Brain microvascular endothelial cell (primary cell): ENCODE measurements at places on chromosomes 1 and 21.

- no peak for DNase-seq
These were observed 11.7 kb downstream of the IFNGR2 start for GRCh38 chr21:33414926-33415325.

GRCh38 chr1:67534627-67535065 is 104.4 kb upstream of the SERBP1 start:
- peak; percentile 69 for DNase-seq

GRCh38 chr1:116794804-116795481 is 40.7 kb downstream of the CD2 start:
- no peak for DNase-seq

DNA sequence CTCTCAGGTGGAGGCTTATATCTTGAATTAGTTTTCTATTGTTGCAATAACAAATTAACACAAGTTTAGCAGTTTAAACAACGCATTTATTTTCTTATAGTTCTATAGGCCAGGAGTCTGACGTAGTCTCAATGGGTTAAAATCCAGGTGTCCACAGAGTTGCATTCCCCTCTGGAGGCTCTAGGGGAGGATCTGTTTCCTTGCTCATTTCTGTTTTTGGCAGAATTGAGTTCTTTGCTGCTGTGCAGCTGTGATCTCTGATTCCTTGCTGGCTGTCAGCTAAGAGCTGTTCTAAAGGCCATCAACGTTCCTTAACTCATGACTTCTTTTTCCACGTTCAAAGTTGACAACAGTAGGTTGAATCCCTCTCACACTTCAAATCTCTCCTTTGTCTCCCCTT is 31.8 kb downstream of the S100A10 start:
- DNase-seq, result no peak

DNA sequence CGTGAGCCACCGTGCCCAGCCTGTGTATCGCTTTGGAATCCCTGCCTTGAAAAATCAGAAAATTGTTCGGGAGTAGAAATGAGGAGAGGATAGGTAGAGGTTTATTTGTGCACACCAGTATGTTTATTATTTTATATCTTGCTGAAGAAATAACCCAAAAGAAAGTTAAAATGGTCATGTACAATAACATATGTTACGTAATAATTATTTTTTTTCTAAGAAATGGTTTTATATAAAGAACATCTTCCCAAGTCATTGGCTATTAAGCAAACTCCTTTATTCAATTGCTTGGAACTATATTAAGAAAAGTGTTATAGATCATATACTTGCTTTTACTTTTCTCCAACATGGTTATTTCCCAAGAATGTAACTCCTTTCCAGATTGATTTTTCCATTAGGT is 171.8 kb downstream of the PHTF1 start:
- DNase-seq, result no peak

GRCh38 chr21:17611414-17612022 is 1.2 kb downstream of the BTG3 start:
- peak; percentile 90 for DNase-seq

GRCh38 chr1:164855716-164856329 is 296.8 kb downstream of the PBX1 start:
- DNase-seq, result no peak

DNA sequence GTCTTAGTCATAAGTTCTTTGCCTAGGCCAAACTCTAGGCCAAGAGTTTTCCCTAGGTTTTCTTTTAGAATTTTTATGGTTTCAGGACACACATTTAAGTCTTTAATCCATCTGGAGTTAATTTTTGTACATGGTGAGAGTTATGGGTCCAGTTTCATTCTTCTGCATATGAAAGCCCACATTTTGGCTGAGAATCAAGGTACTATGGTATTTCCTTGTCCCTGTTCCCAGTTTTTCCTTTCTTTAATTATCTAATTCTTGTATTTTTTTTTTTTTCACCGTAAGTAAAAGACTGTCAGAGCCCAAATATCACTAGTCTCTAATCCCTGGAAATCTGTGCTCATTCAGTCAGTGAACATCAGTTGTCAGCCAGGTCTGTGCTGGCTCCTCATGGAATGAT is 105.4 kb downstream of the MAP3K21 start:
- DNase-seq, result no peak

- DNase-seq, result no peak
These were observed 91.9 kb downstream of the RYR2 start for GRCh38 chr1:237133921-237134320.

DNA sequence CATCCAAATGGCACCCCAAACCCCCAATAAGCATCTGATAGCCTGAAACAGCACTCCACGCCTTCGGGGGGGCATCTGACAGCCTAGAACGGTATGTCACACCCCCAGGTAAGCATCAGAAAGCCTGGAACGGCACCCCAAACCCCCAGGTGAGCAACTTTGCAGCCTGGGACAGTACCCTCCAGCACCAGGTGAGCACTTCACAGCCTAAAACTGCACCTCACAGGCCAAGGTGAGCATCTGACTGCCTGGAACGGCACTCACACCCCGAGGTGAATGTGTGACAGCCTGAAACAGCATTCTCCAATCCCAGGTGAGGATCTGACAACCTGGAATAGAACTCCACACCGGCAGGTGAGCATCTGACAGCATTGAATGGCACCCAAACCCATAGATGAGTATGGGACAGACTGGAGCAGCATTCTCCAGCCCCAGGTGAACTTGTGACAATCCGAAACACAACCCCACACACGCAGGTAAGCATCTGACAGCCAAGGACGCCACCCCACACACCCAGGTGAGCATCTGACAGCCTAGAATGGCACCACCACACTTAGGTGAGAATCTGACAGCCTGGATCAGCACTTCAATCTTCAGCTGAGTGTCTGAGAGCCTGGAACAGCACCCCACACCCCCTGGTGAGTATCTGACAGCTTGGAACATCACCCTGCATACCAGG is 18.3 kb upstream of the MMEL1 start:
- no peak for DNase-seq

- DNase-seq, result no peak
These were observed 6.3 kb upstream of the RBBP5 start for GRCh38 chr1:205128050-205128449.

- no peak for DNase-seq
These were observed 200.2 kb downstream of the PDE4B start for GRCh38 chr1:65992831-65993271.

DNA sequence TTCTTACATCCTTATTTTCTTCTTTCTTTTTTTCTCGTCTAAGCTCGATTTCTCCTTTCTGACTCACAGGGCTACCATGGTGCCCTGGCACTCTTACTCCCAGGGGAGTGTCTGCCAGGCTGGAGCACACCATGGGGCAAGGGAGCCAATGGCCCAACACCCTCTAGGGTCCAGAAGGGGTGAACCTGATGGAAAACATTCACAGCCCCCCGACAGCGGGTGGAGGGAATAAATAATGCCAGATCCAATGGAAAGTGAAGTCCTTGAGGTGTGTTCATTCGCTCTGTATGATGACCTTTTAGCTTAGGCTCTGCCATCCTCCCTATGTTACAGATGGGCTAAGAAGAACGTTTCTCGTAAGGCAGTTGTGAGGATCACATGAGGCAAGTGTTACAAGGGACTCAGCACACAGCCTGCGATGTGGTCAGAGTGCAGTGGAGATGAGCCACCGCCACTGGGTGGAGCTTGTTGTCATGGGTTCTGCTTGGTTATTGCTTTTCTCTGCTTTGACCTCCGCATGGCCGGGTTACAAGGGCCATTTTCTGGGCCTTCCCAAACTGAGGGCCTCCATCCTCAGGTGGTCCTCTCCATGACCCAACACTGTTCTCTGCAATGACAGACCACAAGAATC is 3.5 kb upstream of the FCMR start:
- DNase-seq, result no peak

GRCh38 chr1:207755846-207756693 is 4.2 kb downstream of the CD46 start:
- DNase-seq, result no peak

DNA sequence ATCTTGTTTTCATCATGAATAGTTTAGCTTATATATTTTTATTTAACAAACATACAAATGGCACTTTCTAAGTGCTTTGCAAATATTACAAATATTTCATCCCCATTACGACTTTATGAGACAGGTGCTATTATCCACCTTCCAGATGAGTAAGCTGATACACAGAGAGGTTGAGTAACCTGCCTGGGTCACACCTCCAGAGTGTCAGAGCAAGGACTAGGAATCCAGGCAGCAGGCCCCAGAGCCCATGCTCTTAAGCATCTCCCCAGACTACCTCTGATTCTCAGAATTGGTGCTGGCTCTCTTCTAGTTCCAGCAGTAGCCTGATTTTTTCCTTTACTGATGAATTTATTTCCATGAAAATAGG is 40.0 kb downstream of the EPHB2 start:
- DNase-seq, result no peak

- DNase-seq, result no peak
These were observed 1.8 kb upstream of the WNT3A start for GRCh38 chr1:228004856-228005462.

GRCh38 chr1:10889650-10890353 is 93.4 kb upstream of the CASZ1 start:
- DNase-seq, result no peak

DNA sequence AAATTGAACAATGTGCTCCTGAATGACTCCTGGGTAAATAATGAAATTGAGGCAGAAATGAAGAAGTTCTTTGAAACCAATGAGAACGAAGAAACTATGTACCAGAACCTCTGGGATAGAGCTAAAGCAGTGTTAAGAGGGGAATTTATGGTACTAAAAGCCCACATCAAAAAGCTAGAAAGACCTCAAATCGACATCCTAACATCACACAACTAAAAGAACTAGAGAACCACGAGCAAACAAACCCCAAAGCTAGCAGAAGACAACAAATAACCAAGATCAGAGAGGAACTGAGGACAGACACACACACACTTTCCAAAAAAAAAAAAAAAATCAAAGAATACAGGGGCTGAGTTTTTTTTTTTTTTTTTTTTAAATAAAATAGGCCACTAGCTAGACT is 564.2 kb downstream of the SMYD3 start:
- no peak for DNase-seq

GRCh38 chr1:207069061-207069460 is 16.0 kb downstream of the PFKFB2 start:
- no peak for DNase-seq

- DNase-seq, result no peak
These were observed 72.8 kb downstream of the MRPL37 start for GRCh38 chr1:54272772-54273091.

GRCh38 chr1:44024903-44025525 is 6.2 kb downstream of the SLC6A9 start:
- DNase-seq, result peak; percentile 23

- DNase-seq, result no peak
These were observed 37.2 kb upstream of the TSPEAR start for GRCh38 chr21:44748621-44749020.

GRCh38 chr21:26366781-26367180 is 196.2 kb upstream of the APP start:
- peak; percentile 24 for DNase-seq

GRCh38 chr21:34603002-34603709 is 11.8 kb downstream of the RCAN1 start:
- peak; percentile 71 for DNase-seq

DNA sequence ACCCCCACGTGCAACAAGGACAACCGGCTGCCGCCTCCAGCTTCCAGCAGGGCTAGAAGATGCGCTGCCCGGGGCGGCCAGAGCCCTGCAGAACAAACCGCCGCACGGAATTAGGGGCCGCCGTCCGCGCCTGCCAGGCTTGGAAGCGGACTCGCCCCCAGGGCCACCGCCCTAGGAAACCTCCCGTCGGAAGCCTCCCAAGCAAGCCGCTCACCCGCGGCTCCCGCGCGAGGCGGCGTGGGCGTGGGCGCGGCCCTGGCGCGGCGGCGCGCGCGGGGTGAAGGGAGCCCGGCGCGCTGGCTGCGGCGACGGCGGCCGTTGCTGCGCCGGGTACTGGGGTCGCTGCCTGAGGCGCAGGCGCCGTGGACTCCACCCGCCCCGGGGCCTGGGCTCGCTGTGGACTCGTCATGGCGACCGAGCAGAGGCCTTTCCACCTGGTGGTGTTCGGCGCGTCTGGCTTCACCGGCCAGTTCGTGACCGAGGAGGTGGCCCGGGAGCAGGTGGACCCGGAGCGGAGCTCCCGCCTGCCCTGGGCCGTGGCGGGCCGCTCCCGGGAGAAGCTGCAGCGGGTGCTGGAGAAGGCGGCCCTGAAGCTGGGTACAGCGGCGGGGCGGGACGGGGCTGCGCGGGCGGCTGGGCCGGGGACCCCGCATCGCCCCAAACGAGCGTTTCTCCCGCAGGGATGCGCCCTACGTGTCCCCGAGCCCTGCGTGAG is at the start of gene SCCPDH:
Gene SCCPDH, plus strand, starts transcription at position 394 of the 715 bp plus-strand sequence. Its CDS starts 14 bp downstream, at position 408.
- DNase-seq, result peak; percentile 56

DNA sequence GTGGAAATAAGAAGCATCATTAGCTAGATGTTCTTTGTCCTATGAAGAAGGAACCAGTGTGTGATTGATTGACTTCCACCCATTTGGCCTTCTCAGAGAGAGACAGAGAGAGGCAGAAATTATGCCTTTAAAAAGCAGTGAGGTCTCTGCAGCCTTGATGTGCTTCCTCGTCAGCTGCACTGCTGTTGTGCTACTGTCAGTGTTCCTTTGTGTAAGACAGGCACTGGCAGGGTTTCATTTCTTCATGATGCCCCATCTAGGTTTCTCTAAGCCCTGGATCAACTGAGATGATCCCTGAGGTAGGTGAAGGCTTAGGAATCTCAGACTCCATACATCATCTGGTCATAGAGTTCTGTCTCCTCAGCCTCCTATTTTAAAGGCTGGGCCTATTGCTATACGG is 34.9 kb downstream of the GPR3 start:
- DNase-seq, result no peak

- no peak for DNase-seq
These were observed 39.9 kb downstream of the ODF2L start for GRCh38 chr1:86356247-86356646.

GRCh38 chr1:26786437-26787380 is 1.0 kb upstream of the PIGV start:
- DNase-seq, result peak; percentile 82

DNA sequence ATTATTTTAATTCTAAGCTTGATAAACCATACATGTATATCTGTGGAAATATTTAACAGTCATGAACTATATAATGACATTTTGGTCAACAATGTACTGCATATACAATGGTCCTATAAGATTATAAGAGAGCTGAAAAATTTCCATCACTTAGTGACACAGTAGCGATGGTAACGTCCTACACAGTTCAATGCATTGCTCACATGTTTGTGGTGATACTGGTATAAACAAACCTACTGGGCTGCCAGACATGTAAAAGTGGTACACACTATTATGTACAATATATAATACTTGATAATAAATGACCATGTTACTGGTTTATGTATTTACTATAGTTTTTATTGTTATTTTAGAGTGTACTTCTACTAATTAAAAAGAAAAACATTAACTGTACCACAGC is 841.9 kb downstream of the LTN1 start:
- no peak for DNase-seq

DNA sequence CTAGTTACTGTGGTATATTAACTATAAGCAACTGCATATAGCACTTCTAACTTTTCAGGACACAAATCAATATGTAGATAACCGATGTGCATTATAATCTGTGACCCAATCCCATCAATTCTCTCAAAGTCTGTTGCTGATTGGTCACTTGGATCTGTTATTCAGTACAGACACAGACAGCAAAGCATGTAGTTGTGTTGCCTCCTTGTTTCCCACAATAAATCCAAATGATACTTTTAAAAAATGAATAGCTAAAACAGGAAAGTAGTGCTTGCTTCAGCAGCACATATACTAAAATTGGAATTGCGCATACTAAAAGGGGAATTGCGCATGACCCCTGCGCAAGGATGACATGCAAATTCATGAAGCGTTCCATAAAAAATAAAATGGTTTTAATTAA is 28.1 kb downstream of the NDC1 start:
- DNase-seq, result no peak

GRCh38 chr1:26277719-26278118 is 2.2 kb upstream of the SH3BGRL3 start:
- DNase-seq, result no peak
